Activated CD8-positive, alpha-beta memory T cell treated with anti-CD3 and anti-CD28 coated beads for 48 hours (primary cell): ENCODE measurements at places on chromosomes 12 and 14.

- DNase-seq, result no peak
Measured at GRCh38 chr12:46839964-46840363, 14.2 kb upstream of the SLC38A4 start.

GRCh38 chr12:121925358-121925695 is 6.9 kb downstream of the CFAP251 start:
- no peak for DNase-seq

- DNase-seq, result no peak
Measured at GRCh38 chr12:95195122-95195521, 22.1 kb downstream of the FGD6 start.

- no peak for DNase-seq
Measured at GRCh38 chr12:117294189-117294603, 67.2 kb downstream of the NOS1 start.

DNA sequence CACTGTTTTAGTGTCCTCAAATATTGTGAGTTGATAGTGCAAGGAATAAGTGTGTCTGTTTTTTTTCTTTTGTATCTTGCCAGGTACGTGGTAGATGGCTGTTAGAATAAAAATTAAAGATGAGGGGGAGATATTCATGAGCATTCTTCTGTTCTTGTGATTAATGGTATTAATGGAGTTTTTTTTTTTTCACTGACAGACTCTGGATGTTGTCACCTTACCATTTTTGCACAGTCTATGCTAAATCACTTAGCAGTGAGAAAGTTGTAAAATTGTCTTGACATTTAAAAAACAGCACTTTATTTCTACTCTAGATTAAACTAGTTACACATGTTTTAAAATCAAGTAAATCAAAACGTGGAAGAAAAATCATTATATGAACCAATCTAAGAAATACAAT is 204.3 kb downstream of the MDGA2 start:
- DNase-seq, result no peak

DNA sequence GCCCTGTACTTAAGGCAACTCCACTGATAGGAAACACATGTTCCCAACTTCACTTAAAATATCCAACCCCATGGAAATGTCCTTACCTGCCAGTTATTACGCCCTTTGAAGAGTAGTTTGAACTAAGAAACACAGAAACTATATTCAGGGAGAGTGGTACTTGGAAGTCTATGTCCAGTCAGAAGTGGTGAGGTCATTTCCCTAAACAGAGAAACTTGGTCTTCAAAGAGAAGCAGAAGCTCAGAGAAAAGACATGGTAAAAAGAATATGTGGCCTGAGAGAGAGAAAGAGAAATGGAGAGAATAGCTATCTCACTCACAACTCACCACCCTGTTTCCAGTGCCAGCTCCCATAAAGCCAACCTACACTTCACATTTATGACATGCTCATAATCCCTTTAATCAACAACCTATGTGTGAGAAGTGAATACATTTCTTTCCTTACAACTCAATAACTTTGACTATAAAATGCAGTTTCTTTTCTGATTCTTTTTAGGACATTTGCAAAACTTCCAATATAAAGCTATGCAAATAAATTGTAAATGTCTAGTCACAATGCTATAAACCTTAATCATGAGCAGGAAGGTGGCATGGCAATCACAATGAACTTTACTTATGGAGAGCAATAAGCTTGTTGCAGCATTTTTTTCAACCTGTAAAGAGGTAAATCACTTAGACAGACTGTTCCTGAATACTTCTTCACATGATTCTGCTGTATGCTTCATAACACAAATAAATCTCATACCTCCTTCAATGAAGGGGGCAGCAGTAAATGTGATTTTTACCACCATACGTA is 67.1 kb downstream of the CPNE8 start:
- no peak for DNase-seq

GRCh38 chr12:4379405-4379804 is at the start of gene FGF23:
TSS of gene FGF23 (minus strand) at chr12:4379712. CDS start at chr12:4379582, 130 bp downstream.
- no peak for DNase-seq

GRCh38 chr12:92111256-92111655 is 34.4 kb downstream of the BTG1 start:
- DNase-seq, result no peak

DNA sequence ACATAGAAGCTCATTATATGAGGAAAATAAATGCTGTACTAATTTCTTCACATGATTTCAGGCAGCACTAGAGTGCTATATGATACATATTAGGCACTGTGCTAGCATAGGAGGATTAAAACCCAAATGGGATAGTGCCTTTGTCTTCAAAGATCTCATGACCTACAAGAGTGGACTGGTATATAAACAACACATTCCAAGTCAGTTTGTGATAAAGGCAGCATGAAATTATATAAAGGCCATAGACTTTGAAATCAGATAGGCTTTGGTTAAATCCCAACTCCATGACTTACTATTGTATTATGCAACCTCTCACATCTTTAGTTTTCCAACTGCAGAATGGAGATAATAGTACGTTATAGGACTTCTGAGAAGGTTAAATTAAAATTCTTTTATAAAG is 179.7 kb downstream of the RAD51B start:
- DNase-seq, result no peak

GRCh38 chr14:30204431-30204980 is 276.9 kb upstream of the PRKD1 start:
- DNase-seq, result no peak

DNA sequence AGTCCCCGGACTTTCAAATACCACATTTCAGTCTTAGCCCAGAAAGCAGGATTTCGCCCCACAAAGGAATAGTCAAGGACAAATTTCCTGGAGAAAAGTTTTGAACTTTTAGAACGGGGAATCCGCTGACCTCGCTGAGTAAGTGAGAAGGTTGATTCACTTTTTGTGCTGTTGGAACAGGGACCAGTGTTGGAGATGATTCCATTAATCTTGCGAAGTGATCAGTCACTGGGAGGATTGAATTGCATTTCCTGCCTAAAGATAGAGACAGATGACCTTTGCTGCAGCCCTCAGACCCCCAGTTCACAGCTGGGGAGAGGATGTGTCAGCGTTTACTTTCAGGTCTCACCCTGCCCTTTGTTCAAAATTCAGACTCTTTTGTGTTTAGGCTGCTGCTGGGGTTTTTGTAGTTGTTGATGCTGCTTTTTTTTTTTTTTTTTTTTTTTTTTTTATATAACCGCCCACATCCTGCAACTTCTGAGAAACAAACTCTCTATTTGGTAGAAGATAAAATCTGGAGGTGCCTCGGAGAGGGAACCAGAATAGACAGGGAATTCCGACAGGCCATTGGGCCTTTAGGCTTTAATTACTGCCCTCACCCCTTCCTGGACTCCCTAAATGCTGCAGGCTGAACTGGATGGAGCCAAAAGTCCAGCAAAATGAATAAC is 9.8 kb upstream of the KDM2B start:
- peak; percentile 46 for DNase-seq

DNA sequence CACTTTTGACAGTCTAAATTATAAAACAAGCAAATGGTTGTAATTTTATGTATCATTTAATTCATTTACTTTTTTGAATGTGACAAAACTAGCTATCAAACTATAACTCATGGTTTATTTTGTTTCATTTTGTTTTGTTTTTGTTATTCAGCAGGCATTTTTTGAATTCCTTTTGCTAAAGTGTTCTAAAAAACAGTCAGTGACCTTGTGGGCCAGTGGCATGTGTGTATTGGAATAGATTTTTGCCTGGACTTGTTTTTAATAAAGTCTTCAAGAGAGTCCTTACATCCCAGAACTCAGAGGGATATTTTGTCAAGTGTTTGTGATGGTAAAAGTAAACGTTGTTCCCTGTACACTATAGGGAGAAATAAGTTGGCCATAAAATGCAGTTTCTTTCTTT is 369.7 kb upstream of the SYT1 start:
- no peak for DNase-seq

DNA sequence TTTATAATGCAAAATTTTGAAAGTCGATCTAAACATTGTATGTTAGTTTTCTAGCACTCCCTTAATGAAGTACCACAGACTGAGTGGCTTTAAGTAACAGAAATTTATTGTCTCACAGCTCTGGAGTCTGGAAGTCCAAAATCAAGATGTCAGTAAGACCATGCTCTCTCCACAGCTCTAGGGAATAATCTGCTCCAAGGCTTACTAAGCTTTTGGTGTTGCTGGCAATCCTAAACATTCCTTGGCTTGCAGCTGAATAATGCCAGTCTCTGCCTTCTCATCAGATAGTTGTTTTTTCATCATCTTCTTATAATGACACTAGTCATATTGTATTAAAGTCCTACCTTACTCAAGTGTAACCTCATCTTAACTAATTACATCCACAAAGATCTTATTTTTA is 102.2 kb downstream of the RASSF9 start:
- DNase-seq, result no peak

DNA sequence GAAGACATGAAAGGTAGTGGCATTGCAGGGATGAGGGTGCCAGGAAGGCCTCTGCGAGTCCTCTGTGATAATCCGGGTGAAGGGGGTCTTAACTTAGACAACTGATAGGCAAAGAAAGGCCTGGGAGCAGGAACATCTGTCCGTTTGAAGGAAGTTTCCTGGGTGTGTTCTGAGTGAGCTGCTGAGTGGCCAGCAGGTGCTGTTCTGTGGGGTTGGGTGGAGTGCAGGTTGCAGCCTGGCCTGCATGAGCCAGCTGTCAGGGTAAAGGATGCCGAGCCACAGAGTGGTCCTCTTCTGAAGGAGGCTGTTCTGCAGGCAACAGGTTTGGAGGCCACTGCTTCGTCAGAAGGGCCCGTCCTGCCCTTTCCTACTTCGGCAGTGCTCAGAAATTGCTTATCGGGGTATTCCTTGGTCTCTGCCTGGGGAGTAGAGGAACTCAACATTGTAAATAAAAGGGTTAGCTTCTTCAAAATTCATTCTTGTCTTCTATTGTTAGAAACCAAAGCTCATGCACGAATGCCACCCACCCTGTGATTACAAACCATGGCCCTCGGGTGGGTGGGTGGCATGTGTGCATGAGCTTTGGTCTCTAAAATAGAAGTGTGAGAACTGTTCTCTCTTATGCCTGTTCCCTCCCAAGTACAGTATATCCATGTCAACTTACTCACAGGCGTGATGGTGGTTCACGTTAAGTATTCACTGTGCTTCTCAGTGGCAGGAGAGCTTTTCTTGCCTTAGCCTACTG is 118.9 kb downstream of the CHST11 start:
- no peak for DNase-seq
